ENCODE measurements at places on chromosomes 3 and 15.

- no peak for DNase-seq
Observed at GRCh38 chr15:100818927-100819326, 60.7 kb upstream of the ALDH1A3 start.

DNA sequence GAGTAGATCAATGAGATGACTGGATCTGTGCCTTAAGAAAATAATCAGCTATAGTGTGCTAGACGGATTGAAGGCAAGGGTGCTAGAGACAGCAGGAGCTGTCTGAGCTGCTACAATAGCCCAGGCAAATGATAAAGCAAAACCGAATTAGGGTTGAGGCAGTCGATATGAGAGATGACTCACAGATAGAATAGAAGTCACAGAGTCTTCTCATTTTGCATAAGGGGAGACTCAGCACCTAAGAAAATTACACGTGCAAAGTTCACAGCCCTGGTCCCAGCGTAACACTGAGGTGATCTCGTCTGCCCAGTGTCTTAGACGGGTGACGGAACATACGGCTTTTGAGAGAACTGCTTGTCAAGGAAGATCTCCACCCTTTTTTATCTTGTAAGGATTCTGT lies 11.6 kb downstream of the LPP start:
- DNase-seq, result no peak

GRCh38 chr3:185371306-185372074 lies 8.6 kb downstream of the MAP3K13 start:
- DNase-seq, result no peak

GRCh38 chr3:86793786-86794185 lies 197.2 kb downstream of the VGLL3 start:
- no peak for DNase-seq

- DNase-seq, result peak; percentile 4
Observed at GRCh38 chr15:31268911-31269784, 57.5 kb upstream of the KLF13 start.

- DNase-seq, result no peak
Observed at GRCh38 chr15:51186181-51186705, 91.5 kb upstream of the TNFAIP8L3 start.

GRCh38 chr3:196423044-196423781 lies 9.0 kb downstream of the UBXN7 start:
- DNase-seq, result no peak

DNA sequence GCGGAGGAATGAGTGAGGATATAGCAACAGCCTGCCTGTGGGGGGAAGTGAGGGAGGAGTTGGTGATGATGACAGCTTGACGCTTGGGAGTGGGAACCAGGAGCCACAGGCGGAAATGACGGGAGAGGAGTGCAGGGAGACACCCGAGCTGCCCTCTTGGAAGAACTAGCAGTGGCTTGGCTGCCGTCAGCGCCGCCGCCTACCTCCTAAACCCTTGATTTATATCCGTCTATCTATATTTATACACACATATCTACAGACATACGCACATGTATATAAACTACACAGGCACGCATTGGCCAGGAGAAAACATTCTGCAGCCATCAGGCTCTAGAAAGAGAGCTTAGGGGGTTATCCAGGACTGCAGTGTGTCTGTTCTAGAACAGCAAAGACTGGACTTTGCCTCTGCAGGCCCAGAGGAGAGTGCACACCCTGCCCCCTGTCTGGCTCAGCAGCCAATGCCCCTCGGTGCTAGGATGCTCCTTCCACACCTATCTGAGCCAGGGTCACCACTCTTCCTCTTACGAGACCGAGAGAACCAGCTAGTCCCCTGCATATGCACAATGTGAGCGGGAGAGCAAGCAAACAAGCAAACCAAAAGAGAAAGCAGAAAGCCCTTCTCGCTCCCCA lies 45.3 kb upstream of the MAGEF1 start:
- no peak for DNase-seq

DNA sequence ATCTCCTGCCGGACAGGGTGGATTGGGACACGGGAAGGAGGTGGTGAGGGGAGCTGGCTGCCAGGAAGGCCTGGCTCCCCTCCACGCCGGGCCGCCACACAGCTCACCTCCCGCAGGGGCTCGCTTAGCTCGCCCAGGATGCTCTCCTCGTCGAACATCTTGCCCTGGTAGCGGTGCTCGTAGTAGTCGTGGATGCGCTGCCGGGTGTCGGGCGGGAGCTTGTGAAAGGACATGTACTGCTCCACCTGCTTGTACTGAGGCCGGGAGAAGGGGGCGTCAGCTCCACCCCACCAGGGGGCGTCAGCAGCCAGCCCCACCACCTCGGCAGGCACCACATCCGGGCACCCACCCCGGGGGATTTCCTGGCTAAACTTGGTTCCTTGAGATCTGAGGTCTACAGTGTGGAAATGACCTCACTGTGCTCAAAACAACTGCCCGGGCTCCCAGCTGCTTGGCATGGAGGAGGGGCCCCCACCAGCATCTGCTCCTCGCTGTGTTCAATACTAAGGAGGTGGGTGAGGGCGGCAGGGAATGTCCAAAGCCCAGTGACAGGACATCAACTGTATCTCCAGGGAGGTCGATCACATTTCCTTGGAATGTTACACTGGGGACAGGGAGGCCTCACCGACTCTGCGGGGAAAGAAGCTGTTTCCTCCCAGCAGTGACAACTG lies 43.4 kb downstream of the HCN4 start:
- DNase-seq, result no peak

- DNase-seq, result no peak
Observed at GRCh38 chr3:70889162-70890019, 577.0 kb upstream of the MDFIC2 start.

- DNase-seq, result no peak
Observed at GRCh38 chr3:124168271-124168670, 176.3 kb upstream of the ROPN1 start.

GRCh38 chr3:119637679-119638477 lies 22.5 kb downstream of the POPDC2 start:
- no peak for DNase-seq

- no peak for DNase-seq
Observed at GRCh38 chr3:129346695-129347457, 68.2 kb downstream of the HMCES start.

DNA sequence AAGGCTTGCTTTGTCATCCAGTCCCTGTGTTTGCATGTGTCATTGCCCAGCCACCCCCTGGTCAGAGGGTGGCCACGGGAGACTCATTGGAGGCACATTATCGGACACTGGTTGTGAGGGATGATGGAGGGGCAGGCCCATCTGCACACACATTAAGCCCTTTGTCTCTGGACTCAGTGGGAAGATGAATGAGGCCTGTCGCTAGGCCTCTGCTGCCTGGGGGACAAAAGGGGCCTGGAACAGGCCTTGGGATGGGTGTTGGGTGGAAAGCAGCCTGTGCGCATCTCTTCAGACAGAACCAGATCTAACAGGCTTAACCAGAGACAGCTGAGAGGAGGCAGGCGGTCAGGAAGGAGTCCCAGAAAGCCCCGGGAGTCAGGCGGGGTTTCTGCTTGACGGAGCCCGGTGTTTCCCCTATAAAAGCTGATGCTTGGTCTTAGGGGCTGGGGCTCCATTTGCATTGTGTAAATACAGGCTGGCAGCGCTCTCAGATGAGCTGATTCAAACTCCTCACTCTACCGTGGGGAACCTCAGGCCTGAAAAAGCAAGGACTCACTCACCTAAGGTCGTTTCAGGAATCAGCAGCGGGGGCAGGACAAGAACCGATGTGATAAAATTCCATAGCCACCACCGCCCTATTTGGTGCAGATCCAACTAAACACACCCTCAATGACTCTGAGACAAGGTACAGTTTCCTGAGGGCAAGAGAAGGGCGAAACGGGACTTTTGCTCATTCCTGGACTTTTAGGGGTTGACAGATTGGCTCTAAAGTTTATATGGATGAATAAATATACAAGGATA lies 17.1 kb upstream of the SKIC8 start:
- DNase-seq, result no peak

- DNase-seq, result no peak
Observed at GRCh38 chr15:68492855-68493254, 60.9 kb upstream of the ITGA11 start.

DNA sequence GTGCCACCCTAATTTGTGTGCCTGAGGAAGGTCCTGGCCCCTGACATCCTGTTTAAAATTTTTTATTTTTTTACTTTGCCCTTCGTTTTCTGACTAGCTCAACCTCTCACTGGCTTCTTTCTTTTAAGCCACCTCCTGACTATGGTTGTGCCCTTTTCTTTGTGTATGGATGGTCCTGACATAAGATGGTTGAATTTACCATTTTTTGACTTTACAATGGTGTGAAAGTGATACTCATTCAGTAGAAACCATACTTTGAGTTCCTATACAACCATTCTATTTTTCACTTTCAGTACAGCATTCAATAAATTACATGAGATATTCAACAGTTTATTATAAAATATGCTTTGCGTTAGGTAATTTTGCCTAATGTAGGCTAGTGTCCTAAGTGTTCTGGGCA lies 74.3 kb upstream of the PTX3 start:
- no peak for DNase-seq

DNA sequence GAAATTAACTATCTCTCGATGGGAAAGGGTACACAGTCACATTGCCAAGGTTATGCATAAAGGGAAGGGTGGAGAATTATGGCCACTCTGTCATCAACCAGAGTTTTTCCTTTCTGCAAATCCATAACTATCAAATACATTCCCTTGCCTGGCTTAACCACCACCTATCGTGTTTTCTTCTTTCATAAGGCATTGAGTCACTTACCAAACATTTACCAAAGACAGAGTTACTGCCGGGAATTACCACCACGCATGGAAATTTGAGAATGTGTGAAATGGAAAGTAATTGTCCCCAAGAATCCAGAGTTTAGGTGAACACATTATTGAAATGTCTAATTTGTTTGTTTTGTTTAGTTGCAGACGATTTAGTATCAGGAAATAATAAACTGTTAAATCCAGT lies 134.3 kb upstream of the LRRN1 start:
- DNase-seq, result no peak
